NCI-H187 treated with DMSO at 0.1 percent for 48 hours (cell line): ENCODE measurements at places on chromosomes 5 and 9.

DNA sequence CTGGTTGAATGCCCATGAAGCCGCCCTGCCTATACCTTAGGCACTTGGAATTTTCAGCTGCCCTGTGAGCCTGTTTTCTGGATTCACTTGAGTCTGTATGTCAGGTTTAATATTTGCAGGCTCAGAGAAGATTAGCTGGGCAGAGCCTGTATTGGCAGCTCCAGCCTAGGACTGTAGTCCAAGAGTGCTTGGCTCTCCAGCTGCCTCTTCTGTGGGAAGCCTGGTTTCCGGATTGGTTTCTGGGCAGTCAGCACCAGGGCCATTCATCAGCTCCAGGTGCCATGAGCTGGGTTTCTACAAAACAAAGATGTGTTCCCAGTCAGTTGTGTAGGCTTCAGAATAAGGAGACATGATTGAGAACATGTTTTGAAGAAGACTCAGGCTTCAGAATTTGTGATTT, 90.1 kb downstream of the ARHGAP26 start:
- DNase-seq, result no peak

- DNase-seq, result no peak
Observed at GRCh38 chr5:124279146-124279876, 467.1 kb downstream of the ZNF608 start.

DNA sequence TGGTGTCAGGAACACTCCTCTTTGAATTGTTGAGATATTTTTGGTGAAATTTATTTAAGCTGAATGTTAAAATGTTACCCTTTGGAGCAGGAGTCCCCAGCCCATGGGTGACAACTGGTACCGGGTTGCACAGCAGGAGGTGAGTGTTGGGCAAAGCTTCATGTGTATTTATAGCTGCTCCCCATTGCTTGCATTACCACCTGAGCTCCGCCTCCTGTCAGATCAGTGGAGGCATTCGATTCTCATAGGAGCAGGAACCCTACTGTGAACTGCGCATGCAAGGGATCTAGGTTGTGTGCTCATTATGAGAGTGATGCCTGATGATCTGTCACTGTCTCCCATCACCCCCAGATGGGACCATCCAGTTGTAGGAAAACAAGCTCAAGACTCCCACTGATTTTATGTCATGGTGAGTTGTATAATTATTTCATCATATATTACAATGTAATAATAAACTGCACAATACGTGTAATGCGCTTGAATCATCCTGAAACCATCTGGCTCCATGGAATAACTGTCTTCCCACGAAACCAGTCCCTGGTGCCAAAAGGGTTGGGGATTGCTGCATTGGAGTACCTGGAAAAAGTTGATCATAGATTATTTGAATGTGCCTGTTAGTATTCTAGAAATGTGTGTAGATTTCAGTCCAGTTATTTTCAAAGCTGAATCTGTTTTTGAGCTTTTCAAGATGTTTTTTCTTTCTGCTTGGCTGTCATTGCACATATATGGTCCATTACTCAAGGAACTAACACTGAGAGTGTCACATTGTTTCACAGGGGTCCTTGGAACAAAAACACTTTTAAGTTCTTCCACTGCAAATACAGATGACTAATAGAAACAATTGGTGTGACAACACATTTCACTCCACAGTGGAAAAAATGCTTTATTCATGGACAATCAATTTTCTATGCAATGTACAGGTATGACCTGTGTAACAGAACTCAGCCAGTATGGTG, 104.6 kb upstream of the TNFAIP8 start:
- DNase-seq, result no peak

DNA sequence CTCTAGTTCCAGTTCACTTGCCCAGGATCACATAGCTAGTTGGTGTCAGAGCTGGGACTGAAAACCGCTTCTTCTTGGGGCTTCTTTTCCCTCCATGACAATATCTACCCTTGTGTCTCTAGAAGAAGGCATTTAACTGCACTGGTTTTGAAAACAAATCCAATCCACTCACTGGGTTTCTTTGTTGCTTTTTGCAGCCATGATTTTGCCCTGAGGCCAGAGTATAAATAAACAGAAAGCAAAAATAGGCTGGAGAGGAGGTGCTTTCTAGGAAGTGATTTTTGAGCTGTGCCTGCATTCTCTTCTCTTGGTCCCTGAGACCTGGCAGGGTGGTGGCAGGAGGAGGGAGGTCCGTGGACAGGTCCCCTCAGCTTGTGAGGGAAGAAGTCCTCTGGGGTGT, 6.9 kb upstream of the TRIO start:
- DNase-seq, result no peak

GRCh38 chr5:120509053-120509452, 45.0 kb downstream of the PRR16 start:
- no peak for DNase-seq

- no peak for DNase-seq
Observed at GRCh38 chr5:89595056-89595455, 712.1 kb upstream of the MEF2C start.
